Activated T-helper 1 cell treated with Interleukin-2 at 50 U/mL for 16 hours (primary cell): ENCODE measurements at places on chromosomes 3 and 15.

GRCh38 chr3:33513262-33513863 is 73.2 kb upstream of the UBP1 start:
- DNase-seq: no peak

DNA sequence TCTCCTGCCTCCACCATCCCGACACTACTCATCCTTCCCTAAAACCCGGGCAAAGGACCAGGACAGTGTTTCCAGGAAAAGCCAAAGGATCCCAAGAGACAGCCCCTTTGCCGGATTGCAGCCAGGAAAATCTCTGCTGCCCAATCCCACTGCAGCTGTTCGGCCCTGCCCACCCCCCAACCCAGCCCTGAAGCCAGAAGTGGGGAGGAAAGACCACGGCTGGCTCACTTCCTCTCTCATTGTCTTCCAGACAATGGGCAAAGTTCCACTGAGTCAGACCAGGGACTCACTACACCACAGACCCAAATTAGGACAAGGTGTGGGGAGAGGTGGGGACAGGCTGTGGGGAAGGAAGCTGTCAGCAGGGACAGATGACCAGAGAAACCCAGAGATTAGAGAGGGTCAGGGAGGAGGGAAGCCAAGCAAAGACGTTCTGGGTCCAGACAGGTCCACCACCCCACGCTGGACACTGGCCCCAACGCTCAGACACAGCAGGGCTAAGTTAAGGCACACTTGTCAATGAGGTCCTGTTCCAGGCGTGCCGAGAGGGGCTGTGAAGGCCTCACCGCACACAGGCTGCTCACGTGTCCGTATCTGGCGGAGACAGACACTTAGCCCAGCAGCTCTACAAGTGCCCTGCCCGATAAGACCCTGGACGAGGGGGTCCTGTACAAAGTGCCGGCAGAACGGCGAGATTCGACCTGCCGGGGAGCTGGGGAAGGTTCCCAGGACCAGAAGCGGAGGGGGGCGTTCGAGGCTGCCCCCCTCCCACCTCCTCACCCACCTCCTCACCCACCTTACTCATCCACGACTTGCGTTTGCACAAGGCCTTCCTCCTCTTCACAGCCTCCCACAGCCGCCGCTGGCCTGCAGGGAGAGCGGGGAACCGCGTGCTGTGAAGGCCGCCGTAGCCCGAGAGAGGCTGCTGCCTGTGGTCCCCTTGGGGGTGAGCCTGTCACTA is 21.9 kb downstream of the TNK2 start:
- DNase-seq: no peak

DNA sequence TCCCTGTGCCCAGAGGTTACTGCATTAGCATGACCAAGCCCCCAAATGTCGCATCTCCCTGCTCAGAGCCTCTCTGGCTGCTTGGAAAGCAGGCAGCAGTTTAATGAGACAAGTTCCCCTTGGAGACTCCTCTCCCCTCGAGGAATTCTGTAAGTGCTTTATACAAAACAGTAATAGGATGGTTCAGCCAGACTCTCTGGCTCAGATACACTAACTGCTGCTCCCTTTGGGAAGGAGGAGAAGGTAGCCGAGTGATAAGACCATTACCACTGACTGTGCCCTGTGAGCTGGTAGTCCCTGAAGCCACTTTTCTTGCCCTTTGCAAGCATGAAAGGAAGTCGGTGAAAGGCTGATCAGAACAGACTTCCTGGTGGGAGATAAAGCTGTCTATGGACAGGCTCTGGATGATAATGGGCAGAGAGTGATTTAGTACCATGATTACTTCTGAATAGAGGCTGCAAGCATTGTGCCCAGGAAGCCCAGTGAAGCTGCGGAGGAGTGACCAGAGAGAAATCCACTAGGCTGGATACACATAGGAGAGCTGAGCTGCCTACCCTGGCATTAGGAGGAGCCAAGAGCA is 100.8 kb downstream of the SEMA6D start:
- DNase-seq: no peak

DNA sequence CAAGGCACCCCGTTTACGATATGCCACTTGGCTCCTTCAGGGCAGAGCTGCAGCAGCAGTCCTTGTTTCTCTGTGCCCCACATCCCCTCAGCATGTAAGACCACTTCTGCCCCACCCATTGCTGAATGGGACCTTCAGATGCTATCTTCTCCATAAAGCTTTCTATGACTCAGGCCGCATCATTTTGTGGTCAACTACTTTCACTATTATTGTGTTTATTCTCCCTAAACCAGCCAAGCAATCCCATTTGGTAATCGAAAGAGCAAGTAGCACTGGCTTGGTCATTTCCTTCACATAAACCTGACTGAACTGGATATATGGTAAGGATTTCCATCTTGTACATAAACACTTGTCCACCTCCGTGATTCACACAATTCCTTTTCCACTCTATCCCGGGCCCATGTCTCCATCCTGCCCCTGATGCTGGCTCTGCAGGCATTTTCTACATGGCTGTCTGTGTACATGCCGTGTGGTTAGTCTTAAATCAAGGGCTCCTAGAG is 25.7 kb downstream of the LIPC start:
- no peak for DNase-seq

DNA sequence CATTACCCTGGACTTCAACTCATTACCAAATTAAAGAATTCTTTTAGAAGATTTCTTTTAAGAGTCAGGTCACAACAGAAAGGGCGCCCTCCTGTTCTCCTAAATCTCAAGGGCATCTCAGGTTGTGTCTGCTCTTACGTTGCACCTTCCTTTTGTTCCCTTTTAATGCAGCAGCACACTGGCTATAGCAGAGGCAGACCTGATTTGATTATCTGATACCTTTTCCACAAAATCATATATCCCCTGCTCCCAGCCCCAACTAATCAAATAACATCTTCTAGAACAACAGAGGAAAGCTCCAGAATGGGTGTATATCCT is 40.1 kb downstream of the TIGIT start:
- no peak for DNase-seq

DNA sequence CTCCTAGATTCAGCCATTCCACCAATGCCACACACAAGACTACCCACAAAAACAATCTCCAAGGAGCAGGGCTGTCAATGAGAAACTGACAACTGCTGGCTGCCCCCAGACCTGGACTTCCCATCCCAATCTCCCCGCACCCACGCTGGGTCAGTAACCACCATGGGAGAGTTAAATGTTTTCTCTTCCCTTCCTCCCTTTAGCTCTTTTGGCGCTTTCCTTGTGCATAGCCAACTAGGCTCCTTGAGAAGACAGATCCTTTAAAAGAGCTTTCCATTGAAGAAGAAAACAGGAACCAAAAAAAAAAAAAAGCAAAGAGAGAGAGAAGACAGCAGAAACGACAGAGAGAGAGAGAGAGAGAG is 8.3 kb downstream of the BCL6 start:
- DNase-seq: no peak

GRCh38 chr3:71310980-71311660 is 272.4 kb downstream of the FOXP1 start:
- DNase-seq: no peak

DNA sequence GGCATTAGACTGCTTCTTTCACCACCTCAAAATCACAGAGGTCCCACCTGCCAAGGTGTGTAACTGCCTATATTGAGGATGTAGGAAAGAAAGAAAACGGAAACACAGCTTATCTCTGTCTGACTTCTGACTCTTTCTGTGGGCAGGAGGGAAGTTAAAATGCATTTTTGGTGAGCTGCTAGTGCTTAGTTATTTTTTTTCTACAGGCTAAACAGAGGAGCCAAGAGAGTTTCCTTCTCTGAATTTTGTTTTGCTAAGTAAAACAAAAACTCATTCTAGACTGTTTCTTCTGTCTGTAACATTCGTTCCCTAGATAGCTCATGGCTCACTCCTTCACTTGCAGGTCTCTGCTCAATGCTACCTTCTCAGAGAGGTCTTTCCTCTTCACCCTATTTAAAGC is 18.8 kb upstream of the AMOTL2 start:
- no peak for DNase-seq

GRCh38 chr15:52445553-52445952 is 83.1 kb downstream of the MYO5A start:
- DNase-seq: no peak

- DNase-seq: no peak
Observed at GRCh38 chr3:171960159-171960558, 79.2 kb upstream of the FNDC3B start.
